Activated effector memory CD4-positive, alpha-beta T cell treated with Interleukin-2 at 50 U/mL for 16 hours (primary cell): ENCODE measurements at places on chromosomes 3 and 15.

DNA sequence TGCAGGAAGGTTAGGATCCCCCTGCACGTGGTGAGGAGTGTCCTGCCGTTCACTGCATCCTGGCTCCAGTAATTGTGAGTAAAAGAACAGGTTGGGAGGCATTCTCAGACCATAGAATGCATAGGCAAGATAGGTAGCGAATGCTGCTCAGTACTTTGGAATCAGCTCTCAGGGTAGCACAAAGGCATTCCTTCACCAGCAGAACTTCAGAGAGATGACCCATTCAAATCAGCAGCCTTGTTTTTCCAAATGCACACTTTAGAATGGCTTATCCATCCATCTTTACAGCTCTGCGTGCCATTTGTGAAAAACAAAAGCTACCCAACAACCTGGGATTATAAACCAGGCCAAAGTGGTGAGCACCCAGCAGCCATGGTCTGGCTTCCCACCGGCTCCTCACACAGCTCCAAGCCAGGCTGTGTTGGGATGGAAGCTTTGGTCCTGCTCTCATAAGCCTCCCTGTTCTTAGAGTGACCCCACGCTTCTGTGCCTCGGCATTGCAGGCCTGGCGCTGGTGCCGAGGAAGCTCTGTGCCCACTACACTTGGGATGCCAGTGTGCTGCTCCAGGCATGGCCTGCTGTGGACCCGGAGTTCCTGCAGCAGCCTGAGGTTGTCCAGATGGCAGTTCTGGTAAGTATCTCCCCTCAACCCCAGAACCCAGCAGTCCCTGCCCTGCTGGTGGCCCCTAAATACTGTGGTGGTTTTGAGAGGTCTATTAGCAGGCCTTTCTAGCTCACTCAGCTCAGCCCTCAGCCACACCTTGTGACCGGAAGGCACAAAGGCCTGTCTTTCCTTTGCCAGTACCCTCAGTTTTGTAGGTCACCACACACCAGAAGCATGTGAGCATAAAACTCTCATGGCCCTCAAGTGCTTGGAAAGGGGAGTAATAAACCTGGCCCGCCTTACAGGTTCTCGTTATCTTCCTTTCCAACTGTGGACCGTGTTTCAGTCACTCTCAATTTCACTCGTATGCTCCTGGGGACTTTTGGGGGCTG lies 52.9 kb upstream of the LIMD1 start:
- DNase-seq: no peak

GRCh38 chr3:54361746-54362283 lies 239.5 kb downstream of the CACNA2D3 start:
- no peak for DNase-seq

- no peak for DNase-seq
These were observed 46.5 kb upstream of the PRSS50 start for GRCh38 chr3:46764206-46764605.

DNA sequence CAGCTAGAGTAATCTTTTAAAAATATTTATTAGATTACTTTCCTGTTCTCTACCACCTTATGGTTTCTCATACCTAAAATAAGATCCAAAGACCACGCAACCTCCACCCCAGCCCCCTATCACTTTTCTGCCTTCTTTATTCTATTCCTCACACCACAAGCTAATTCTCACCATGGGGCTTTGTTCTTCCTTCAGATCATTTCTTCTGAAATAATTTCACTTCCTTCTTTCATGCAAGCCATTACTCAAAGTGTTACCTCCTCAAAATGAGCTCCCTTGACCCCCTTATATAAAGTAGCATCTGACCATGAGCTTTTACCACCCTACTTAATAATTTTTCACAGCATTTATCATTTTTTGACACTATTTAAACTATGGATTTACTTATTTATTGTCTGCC lies 233.2 kb upstream of the TMCO5A start:
- no peak for DNase-seq

DNA sequence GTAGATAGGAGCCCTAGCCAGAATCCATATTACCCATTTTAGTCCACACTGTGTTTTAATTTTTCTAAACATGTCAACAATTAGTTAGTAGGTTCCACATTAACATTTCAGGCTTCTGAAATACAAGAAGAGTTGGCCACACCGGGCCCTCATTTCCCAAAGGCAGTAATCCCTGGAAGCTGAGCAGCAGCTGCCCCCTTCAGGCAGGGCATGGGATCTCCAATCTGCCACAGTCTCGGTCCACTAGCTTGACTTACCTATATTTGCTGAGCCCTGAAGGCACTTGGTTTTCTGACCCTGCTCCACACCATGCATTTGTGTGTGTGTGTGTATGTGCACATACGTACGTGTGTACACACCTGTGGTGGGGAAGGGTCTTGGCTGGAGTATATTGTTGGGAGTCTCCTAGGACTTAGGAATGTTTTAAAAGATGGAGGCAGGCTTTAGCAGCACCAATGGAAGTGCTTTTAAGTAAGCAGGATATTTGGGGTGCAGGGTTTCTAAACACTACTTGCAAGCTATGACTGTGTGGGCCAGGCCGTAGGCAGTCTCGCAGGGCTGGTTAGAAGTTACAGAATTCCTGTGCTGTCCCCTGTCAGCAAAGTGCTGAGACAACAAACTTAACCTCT lies 71.2 kb upstream of the SOX14 start:
- no peak for DNase-seq

DNA sequence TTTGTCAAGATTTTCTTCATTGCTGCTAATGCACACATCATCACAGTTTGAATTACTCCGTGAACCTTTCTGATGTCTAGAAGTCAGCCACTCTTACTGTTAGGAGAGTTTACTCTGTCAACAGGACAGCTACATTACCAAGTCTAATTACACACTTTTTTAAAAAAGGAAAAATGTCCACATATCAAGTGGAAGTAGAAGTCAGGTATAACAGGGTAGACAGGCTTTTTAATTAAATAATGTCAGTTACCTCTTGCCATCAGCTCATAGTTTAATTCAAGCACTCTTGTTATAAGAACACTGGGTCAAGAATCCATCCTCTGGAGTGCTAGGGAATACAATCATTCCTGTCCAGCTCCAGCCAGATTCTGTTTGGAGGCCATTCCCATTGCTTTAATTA lies 232.8 kb downstream of the TAFA4 start:
- no peak for DNase-seq

DNA sequence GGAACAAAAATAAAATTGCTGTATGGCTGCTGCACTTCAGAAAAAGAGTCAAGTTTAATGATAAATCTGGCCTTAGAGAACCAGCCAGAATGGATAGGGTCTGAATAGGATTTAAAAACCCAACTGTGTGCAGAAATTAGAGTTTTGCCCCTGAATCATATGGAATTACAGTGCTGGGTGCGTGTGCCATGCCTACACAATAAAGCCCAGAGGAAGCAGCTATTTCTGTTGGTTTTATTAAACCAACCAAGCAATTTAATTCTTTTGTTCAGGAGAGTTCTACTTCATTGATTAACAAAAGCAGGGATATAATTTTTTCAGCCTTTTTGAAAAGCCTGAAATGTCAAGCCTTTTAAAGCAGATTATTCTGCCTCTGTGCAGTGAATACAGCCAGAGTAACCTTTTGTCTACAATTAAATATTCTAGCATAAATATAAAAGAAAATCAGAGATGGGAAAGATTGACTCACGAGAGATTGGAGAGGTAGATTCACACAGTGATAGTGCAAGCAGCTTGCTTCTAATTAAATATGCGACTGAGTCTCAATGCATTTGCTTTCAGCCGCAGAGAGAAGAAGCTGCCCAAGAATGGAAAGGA lies 66.7 kb upstream of the DNAJC19 start:
- DNase-seq: no peak

GRCh38 chr3:129549006-129549800 lies 6.2 kb downstream of the H1-8 start:
- no peak for DNase-seq

GRCh38 chr3:186901135-186901734 lies 29.1 kb upstream of the ST6GAL1 start:
- no peak for DNase-seq

GRCh38 chr15:49178497-49178896 lies 8.4 kb downstream of the GALK2 start:
- DNase-seq: no peak

DNA sequence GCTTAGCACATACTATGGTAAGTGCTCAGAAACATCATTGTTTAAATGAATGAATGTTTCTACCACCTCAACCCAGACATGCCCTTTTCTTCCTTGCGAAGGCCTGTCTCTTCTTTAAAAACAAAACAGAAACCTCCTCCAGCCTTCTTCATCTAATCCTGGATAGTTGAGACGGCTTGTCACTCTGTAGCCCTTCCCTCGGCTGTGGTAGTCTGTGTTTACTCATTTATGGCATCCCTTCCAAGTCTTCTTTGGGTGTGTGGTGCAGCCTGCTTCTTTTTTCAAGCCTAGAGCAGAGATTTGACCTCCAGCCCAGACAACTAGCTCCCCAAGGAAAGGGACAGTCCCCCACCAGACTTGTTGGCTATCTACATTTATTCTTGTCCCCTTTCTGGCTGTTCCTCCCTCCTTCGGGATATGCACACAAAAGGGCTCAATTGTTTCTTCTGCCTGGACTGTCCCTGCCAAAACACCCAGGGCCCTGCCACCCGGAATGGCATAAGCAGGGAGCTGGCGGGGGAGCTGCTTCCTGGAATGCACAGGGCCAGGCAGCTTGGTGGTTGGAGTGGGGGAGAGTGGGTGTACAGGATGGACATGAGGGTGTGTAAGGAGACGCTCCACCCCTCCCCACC lies 67.8 kb downstream of the ITGA11 start:
- DNase-seq: no peak

DNA sequence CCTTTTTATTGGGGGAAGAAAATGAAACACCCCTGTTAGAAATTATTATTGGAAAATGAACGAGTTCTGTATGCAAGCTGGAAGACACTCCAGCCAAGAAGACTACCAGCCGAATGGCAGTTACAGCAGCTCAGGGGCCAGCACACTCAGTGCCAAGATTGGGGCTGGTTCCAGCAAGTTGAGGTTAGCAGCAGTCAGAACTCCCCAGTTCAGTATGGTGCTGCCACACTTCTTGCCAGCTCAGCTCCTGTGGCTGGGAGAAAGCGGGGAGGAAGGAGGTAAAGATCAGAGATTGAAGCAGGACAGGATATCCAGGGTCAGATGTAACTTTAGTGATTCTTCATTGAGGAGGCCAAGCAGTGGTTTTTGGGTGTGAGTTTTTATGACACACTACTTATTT lies 280.2 kb upstream of the NR2E3 start:
- no peak for DNase-seq

- no peak for DNase-seq
These were observed 419.4 kb downstream of the RBMS3 start for GRCh38 chr3:29700256-29700655.

- DNase-seq: no peak
These were observed 46.4 kb upstream of the CAPN7 start for GRCh38 chr3:15159501-15160136.

DNA sequence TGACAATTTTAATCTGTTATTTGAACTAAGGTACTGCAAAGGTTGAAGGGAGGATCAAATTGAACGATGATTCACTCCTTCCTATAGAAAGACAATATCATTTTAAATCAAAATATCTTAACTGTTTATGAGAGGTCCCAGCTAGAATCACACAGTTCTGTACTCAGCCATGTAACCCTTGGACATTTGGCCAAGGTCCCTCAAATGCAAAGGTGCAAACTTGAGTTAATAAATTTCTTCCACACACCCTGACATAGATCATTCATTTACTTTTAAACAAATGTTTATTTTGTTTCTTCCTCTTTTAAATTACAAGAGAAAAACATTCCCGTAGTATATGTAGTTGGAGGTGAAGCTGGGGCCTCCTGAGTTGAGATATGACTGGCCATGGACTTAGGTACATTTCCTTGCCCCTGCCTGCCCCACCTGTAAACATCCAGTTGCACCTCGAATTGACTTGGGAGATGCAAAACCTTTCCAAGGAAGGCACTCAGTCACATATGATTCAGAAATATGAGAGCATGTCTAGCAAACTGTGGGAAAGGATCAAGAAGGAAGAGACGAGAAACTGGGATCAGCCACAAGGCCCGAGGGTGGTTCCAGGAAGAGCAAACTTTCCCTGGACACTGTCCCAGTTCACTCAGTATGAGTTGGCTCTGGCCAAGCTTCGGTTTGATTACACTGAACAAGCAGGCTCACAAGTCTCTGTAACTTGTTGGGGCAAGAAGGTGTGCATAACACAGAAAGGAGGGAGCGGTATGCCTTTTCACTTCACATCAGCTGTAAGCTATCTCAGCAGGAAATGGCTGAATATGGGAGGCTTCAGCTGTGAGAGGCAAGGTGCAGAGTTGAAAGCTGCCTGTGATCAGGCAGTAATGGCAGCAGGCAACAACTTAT lies 6.7 kb downstream of the TNFSF10 start:
- DNase-seq: no peak

DNA sequence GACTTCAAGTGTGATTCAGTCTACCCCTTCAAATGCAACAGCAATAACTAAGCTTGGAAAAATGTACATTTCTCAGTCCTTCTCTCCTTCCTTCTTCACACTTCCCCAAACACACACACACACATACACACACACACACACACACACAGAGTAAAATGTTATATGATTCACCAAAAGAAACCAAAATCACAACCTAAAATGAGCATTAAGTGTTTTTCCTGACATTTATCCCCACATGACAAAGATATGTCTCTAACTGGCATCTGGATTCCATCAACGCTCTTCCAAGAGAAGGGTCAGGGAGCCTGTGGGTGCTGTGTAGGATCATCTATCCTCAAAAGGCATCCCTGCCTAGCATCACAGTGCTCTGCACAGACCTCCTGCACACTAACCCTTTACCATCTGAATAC lies 21.0 kb downstream of the PDZRN3 start:
- no peak for DNase-seq

DNA sequence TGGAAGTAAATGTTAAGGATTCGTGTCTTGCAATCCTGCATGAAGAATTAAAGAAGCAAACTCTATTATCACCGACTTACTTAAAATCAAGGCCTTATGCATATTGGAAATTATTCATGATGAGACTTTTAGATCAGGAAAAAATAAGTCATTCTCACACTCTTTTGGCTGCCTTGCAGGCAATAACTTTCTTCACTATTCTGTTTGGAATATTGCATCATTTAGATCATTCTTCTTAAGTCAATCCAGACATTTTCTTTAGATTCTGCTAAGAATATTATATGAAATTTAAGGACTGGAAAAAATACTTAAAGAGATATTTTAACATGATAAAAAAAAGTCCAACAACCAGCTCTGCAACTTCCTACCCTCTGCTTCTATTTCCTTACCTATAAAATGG lies 245.4 kb downstream of the LRRN1 start:
- no peak for DNase-seq

- no peak for DNase-seq
These were observed 29.0 kb upstream of the OSBPL11 start for GRCh38 chr3:125624341-125624740.

DNA sequence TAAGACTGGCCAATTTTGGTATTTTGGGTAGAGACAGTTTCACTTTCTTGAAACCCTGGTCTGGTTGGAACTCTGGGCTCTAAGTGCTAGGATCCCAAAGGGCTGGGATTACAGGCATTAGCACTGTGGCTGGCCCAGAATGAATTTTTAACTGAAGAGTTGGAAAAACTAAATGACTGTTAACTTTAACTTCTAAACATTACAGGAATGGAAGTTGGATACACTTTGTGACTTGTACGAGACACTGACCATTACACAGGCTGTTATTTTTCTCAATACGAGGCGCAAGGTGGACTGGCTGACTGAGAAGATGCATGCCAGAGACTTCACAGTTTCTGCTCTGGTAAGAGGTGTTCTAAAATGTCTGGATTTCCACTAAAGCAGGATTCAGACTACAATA lies 3.5 kb downstream of the EIF4A2 start:
- DNase-seq: no peak

GRCh38 chr3:181880331-181880730 lies 168.6 kb downstream of the SOX2 start:
- DNase-seq: no peak

- no peak for DNase-seq
These were observed 1214.8 kb downstream of the NSUN3 start for GRCh38 chr3:95277613-95278012.

GRCh38 chr15:78879517-78880241 lies 7.0 kb downstream of the MORF4L1 start:
- no peak for DNase-seq
